ENCODE measurements at places on chromosomes 3 and 15.

- no peak for DNase-seq
These were observed 214.4 kb upstream of the NR2E3 start for GRCh38 chr15:71595846-71596553.

- DNase-seq: peak; percentile 71
These were observed 1.6 kb upstream of the TEX264 start for GRCh38 chr3:51669241-51670052.

GRCh38 chr3:138908846-138909245 lies 38.1 kb downstream of the FOXL2 start:
- DNase-seq: no peak

DNA sequence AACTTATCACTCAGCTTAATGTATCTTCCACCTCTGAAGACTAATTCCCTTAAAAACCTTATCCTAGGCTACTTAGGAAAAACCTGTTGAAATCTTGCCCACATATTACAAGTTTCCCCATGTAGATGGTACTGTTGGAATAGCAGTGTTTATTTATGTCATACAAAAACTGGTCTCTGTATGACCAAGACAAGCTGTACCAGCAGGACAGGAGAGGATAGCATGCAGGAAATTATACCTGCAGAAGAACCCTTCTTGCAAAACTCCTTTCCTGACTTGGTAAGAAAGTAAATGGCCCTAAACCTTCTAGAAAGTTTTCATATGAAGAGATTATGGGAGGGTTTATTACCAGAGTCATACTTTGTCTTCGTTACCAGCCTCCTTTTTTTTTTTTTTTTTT lies 25.3 kb upstream of the RNF111 start:
- DNase-seq: no peak

GRCh38 chr3:172786036-172786435 lies 35.5 kb downstream of the ECT2 start:
- DNase-seq: no peak

DNA sequence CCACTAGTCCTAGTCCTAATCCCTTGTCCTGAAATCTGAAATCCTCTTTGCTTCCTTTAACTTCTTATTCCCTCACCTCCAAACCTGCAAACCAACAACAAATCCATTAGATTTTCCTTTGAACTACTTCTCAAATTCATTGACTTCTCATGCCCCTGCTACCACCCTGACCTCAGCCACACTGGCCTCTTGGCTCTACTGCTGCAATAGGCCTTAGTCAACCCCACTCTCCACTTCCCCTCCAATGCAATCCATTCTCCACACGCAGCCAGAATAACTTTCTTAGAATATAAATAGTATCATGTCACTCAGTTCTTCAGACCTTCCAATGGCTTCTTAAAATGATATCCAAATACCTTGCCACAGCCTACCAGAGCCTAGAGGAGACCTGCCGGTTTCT lies 131.1 kb upstream of the GADL1 start:
- DNase-seq: no peak

- peak; percentile 16 for DNase-seq
These were observed 96.5 kb downstream of the FSIP1 start for GRCh38 chr15:39685999-39686613.

DNA sequence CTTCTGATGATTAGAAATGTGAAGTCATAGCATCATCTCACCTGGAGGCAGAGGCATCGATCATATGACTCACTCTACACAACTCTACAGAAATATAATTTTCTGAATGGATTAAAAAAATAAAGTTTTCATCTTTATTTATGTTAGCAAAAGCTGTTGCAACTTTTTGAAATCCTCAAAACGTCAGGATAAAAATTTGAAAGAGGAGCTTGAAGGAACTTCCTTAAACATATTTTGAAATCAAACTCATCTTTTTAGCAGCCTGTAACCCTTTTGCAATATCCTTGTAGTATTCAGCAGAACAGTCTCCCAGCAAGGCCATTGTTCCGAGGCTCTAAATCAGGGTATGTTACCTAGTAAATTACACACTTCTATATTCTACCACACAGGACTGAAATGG lies 985.4 kb downstream of the PLOD2 start:
- no peak for DNase-seq

DNA sequence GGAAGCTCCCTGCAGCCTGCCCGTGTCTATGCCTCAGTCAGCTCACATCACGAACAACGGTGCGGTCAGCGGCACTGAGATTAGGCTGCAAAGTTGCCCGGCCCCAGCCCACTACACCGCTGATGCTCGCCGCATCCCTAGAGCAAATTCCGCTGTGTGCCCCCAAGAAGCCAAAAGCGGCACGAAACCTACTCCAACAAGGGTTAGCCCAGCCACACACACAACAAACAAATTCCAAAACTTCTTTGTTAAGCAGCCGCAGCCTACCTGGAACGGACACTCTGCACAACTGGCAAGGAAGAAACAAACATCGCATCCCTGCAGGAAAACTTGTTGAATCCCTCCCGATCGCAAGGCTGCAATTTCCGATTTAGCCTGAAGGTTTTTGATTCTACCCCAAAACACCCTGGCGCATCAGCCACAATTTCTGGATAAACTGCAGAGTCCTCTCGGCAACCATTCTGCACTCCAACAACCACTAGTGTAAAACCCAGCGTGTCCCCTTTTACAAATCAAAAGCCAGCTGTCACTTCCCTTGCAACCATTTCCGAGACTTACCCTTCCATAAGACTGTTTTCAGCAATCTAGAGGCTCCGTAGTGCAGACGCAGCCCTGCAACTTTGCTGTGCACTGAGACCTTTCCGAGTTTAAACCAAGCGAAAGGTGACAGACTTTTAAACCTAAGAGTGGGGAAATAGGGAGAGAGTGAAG lies 449 bp downstream of the ROBO1 start:
- peak; percentile 8 for DNase-seq

GRCh38 chr3:189169728-189170127 lies 2.0 kb upstream of the TPRG1 start:
- no peak for DNase-seq

DNA sequence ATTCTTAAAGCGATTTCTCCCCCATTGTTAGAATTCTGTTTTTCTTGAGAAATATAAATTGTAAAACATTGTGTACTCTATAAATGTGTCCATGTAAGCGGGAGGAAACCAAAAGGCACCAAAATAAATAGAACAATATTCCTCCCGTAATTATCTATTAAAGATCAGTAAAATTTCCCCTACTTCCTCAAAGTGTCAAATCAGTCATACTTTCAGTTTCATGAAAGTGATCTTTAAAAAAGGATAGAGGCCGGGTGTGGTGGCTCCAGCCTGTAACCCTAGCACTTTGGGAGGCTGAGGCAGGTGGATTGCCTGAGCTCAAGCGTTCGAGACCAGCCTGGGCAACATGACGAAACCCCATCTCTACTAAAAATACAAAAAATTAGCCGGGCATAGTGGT lies 278.9 kb downstream of the MECOM start:
- no peak for DNase-seq
